Cortex of kidney (tissue), 1 donor: ENCODE measurements at places on chromosomes 6 and 20.

DNA sequence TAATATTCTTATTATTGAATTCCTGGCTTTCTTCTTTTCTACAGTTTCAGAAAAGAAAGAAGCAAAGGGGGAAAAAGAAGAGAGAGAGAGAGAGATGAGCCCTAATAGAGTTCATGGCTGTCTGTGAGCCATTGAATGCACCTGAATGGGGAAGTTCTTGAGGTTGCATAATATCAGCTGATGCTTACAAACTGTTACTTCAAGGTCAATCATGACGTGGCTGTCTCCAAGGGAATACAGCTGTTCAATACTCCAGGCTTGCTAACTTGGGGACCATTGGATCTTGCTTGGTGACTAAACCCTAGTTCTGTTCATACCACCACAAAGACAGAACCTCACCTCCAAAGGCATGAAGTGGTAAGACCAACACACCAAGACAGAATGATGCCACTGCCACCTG is 180.4 kb downstream of the ADGRG6 start:
- DNase-seq: no peak

- no peak for DNase-seq
Observed at GRCh38 chr6:25660512-25660911, 8.5 kb downstream of the SCGN start.

DNA sequence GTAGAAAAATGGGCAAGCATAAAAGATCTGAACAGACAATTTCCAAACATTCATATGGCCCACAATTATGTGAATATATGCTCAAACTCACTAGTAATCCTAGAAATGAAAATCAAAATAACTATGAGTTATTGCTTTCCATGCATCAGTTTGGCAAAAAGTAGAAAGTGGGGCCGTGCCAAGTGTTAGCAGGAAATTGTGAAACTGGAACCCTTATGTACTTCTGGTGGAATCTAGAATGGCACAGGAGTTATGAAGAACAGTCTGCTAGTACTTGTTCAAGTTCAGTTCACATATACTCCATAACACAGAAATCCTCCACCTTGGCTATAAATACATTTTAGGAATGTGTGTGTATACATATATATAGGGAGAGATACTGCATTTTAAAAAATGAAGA is 89.8 kb downstream of the EYA2 start:
- no peak for DNase-seq

GRCh38 chr20:59485576-59486454 is 118.5 kb upstream of the PHACTR3 start:
- no peak for DNase-seq

- no peak for DNase-seq
Observed at GRCh38 chr6:148323344-148323743, 19.3 kb upstream of the SASH1 start.

DNA sequence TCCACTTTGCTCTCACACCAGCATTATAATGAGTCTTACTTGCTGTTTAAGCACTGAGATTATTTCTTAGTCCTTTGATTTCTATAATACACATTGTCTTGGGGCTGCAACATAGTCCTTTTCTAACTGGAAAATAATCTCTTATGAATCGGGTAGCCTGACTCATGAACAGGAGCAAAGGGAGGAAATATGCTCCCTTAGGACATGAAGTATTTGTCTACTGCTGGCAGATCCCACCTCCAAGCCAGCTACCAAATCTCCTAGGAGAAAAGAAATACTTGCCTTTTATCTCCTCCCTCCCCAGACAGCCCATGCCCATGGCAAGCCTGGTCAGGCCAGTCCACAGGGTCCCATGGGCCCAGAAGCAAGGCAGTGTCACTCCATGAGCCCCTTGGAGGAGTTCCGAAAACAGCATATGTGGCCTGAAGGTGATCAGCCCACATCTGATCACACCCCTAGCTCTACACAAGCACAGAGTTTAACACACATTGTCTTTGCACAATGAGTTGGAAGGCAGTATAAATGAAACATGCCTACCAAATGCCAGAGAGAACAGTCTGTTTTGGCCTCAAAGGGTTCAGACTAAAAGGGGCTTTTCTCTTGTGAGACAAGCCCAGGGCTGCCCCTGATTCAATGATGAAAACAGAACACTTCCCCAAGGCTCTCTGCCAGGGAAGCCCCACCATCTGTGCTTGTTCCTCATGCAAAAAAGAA is 37.1 kb upstream of the SLC4A11 start:
- no peak for DNase-seq

DNA sequence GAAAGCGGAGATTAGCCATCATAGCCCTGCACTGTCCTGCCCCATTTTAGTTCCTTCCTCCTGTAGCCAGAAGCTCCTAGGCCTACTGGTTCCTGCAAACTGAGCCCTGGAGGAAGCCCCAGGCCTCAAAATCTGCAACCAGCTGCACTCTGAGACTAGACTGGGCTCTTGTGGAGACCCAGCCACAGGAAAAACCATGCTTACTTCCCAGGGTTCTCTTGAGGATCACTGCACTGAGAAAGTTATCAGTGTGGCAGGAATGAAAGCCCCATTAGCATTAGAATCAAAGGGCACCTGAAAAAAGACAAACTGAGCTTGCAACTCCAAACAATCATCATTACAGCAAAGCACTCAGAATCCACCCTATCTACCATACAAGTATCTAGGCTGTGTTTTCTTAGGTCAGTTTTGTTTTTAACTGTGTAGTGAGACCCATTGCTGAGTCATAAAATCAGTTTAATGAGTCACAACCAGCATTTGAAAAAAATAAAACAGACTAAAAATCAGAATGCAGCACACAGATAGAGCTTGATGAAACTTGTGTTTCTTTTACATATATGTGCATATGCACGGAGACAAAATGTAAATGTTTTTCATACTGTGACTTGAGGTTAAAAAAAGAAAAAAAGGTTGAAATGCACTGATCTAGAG is 91.0 kb downstream of the UNC5CL start:
- no peak for DNase-seq

GRCh38 chr6:141635621-141636020 is 497.1 kb upstream of the GJE1 start:
- no peak for DNase-seq

GRCh38 chr20:62875419-62876361 is 14.1 kb upstream of the TCFL5 start:
- DNase-seq: no peak

DNA sequence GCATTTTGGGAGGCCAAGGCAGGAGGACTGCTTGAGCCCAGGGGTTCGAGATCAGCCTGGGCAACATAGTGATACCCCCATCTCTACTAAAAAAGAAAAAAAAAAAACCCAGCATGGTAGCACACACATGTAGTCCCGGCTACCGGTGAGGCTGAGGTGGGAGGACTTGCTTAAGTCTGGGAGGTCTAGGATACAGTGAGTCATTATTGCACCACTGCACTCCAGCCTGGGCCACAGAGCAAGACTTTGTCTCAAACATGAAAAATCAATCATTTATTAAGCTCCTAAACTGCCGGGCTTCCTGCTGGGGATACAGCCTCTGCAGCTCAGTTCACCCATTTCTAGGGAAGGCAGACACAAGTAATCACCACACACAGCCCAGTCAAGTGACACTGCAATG is 7.3 kb upstream of the USP45 start:
- no peak for DNase-seq

GRCh38 chr6:25542984-25543910 is 108.8 kb upstream of the SCGN start:
- DNase-seq: no peak

- DNase-seq: no peak
Observed at GRCh38 chr6:64250126-64250525, 614.5 kb downstream of the PHF3 start.

DNA sequence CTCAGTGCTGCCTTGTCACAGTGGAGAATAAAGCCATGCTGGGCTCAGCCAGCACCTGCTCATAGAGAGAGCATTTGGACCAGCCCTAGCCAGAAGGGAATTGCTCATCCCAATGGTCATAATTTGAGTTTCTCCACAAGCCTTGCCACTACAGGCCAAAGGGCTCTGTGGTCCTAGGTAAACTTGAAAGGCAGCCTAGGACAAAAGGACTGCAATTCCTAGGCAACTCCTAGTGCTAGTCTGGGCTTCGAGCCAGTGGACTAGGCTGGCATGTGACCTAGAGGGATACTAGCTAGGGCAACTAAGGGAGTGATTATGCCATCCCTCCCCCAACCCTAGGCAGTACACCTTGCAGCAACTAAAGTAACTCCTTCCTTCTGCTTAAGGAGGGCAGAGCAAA is 516.2 kb downstream of the BCKDHB start:
- DNase-seq: no peak

DNA sequence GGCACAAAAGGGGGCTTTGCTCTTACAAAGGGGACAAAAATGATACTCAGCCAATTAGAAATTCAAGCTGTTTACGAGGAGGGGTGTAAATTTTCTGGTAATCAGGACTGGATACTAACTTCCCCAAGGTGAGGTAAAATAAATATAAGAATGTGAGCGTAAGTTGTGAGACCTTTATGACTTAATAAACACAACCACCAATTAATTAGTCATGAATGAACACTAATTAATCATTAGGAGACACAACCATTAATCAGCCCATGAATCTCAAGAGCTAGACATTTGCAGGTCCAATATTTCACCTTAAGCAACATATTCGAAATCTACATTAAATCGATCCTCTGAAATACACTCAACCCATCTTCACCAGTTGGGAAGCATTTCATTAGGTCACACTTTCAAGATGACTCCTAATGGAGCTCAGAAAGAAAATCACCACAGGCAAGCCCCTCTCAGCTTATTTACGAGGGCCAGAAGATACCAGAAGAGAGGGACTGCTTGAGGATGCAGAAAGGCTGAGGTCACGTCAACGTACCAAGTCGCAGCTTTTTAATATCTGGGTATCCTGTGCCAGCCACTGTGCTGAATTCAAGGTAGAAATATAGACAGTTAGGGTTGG is 2.7 kb downstream of the ADTRP start:
- no peak for DNase-seq

- DNase-seq: no peak
Observed at GRCh38 chr20:41392295-41392694, 25.7 kb upstream of the EMILIN3 start.

DNA sequence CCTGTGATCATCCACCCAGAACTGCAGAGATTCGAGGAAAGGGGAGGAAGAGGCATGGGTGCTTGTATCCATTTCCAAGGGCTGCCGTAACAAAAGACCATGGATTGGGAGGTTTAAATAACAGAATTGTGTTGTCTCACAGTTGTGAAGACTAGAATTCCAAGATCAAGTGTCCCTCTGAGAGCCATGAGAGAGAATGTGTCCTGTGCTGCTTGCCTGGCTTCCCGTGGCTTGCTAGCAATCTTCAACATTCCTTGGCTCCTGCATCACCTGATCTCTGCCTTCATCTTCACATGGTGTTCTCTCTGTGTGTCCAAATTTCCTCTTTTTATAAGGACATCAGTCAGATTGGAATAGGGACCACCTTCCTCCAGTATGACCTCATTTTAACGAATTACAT is 69.8 kb downstream of the CDC40 start:
- DNase-seq: no peak

GRCh38 chr6:109406196-109406595 is 23.9 kb upstream of the CD164 start:
- DNase-seq: no peak

GRCh38 chr6:16503970-16504415 is 257.3 kb downstream of the ATXN1 start:
- no peak for DNase-seq

DNA sequence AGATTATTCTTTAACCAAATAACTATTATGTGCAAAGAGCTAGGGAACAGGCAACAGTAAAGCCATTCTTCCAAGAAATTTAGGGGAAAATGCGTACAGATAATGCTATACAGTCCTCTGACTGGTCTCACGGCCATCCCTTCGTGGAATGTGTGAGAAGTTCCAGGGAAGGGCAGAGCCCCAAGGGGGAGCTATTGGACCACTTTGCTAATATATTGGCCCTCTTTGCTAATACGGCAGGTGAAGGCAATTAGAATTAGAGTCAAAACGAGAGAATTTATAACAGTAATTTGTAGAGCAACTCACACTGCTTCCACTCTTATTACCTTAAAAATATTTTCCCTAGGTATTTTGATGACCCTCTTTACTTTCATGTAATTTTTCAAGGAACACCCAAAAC is 140.4 kb downstream of the IMPG1 start:
- no peak for DNase-seq

GRCh38 chr6:35543459-35544193 is 30.9 kb upstream of the TULP1 start:
- no peak for DNase-seq

GRCh38 chr6:137033828-137034227 is 10.9 kb downstream of the IL20RA start:
- DNase-seq: no peak
